Panc1 (cell line): ENCODE measurements at places on chromosomes 12 and 14.

DNA sequence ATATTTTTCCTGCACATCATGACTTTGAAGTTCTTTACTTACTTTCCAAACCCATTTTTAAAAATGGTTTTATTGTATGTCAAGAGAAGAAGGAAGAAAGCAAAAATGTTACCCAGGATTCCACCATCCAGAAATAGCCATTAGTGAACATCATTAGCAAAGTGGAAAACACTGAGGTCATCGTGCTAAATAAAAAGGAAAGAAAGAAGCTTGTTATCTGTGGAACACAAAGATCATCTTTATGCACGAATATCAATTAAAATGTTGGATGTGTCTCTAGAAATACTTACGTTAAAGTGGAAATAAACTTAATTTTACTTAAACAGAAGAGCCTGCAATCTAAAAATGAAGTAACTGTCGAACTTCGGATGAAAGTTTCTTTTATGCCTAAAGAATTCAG is 27.3 kb downstream of the SFSWAP start:
- no peak overlapping the region for H3K4me3 ChIP-seq
- H3K36me3 ChIP-seq = peaks cover 11% of the 10 kb centered on the region
- H3K27ac ChIP-seq = no peak overlapping the region

GRCh38 chr12:60176891-60177290 is 581.1 kb downstream of the SLC16A7 start:
- no peak overlapping the region; the same call in 1 of the 2 replicates for H3K27ac ChIP-seq
- H3K27me3 ChIP-seq = no peaks in the 10 kb centered on the region
- no peak for DNase-seq

- no peaks in the 10 kb centered on the region for H3K27me3 ChIP-seq
- H3K27ac ChIP-seq = no peak overlapping the region
- DNase-seq = no peak
- no peaks in the 10 kb centered on the region for H3K36me3 ChIP-seq
Observed at GRCh38 chr12:89278862-89279261, 73.4 kb downstream of the DUSP6 start.

- no peaks in the 10 kb centered on the region for H3K27me3 ChIP-seq
- H3K4me3 ChIP-seq = no peak overlapping the region
- peaks cover 19% of the 10 kb centered on the region for H3K4me1 ChIP-seq
Observed at GRCh38 chr14:99732436-99733210, 48.5 kb downstream of the CYP46A1 start.

- no peaks in the 10 kb centered on the region for H3K27me3 ChIP-seq
- H3K4me3 ChIP-seq = no peak overlapping the region
- no peaks in the 10 kb centered on the region for H3K36me3 ChIP-seq
Observed at GRCh38 chr12:94844452-94844851, 159.0 kb downstream of the NDUFA12 start.
